ENCODE measurements at places on chromosomes 2 and 18.

GRCh38 chr2:99183025-99183424 lies 2.0 kb downstream of the MRPL30 start:
- DNase-seq = no peak

DNA sequence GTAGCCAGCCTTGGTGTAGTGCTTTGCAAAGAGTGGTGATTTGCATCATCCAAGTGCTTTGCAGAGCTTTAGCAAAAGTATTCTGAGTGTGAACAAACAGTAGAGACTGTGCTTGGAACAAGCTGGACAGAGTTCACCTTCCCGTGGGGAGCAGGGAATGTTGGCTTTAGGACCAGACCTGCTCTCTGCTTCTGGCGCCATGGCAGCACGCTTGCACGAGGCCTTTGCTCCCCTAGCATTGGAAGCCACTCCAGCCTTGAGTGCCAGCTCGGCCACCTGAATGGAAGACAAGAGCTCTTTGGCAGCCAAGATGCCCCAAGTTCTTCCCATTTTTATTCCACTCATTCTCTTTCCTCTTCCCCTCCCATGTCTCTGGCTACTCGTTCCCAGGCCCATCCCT lies 250.8 kb upstream of the OSR1 start:
- DNase-seq = no peak

DNA sequence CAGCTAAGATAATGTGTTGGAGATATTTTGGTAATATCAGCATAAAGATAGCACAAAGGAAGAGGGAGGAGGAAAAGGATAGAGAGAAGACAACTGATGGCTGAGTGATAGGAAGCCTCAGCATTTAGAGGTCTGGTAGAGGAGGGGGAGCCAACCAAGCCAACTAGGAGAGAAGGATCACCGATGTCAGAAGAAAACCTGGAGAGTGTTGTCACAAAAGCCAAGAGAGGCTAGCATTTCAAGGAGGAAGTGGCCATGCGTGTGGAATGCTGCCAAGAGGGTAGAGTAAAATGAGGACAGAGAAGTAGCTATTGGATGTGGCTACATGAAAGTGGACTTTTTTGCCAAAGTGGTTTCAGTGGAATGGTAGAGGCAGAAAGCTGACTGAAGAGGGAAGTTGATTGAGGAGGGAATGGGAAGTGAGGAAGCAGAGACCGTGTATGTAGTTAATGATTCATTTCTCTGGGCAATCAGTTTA lies 34.3 kb downstream of the LCLAT1 start:
- DNase-seq = no peak

DNA sequence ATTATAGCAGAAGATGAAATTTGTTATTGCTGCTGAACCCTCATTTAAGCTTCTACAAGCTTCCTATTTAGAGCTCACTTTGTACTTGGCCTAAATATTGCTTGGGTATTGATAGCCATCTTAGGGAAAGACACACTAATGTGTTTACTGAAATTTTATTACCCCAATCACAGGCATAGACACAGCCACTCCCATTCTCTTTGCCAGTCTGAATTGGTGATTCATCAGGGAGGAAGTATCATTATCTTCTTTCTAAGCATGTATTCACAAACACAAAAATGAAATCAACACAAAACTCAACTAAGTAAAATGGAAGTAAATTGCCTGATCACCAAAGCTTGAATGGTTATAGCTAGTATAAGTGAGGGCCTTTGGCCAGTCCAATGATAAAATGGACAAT lies 666.3 kb downstream of the TSN start:
- no peak for DNase-seq

GRCh38 chr18:62554061-62554815 lies 31.4 kb downstream of the ZCCHC2 start:
- DNase-seq = no peak

GRCh38 chr2:2840681-2841300 lies 509.7 kb upstream of the MYT1L start:
- no peak for DNase-seq
